Retina (tissue), 1 donor: ENCODE measurements at places on chromosomes 12 and 14.

DNA sequence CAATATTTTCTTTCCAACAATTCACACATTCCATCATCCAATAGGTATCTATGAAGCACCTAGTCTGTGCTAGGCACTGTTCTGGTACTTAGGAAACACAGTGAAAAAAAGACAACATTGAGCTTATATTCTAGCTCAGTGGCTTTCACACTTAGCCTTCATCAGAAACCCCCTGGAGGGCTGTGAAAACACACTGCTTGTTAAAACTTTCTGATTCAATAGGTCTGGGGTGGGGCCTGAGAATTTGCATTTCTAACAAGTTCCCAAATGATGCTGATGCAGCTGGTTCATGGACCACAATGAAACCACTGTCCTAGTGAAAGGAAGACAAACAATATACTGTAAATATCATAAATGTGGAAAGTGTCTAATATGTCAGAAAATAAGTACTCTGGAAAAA lies 5.9 kb downstream of the VTI1B start:
- DNase-seq: no peak

DNA sequence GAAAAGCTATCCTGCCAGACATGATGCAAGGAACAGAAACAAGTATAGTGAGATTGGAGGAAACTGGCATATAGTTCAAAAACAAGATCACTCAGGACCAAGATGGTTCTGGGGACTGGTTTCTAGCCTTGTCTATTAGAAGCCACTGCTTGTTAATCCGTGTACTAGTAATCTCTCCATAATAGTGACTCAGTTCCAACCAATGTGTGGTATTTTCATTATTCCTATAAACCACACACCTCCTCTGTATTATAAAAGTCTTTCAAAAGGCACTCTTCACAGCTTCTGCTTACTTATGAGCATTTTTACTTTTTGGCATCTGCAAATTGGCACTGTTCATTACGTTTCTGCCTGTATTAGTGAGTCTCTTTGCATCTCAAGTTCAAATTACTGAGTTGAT lies 140.3 kb downstream of the SLC6A15 start:
- DNase-seq: no peak

DNA sequence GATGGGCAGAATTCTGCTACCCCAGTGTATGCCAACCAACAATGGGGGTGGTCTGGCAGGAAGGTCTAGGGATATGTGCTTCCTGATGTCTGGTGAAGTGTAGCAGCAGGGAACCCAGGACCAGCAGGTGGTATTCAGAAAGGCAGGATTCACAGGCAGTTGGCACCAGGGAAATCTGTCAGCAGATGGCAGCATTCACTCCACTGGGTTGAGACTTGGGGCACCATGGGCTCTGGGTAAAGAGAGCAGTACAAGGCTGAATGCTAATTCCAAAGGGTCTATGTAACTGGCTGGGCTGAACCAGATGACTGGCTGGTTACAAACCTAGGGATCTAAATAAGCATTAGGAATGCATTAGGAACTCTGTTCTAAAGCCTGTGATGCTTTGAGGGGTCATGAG lies 466.9 kb upstream of the STXBP6 start:
- no peak for DNase-seq

DNA sequence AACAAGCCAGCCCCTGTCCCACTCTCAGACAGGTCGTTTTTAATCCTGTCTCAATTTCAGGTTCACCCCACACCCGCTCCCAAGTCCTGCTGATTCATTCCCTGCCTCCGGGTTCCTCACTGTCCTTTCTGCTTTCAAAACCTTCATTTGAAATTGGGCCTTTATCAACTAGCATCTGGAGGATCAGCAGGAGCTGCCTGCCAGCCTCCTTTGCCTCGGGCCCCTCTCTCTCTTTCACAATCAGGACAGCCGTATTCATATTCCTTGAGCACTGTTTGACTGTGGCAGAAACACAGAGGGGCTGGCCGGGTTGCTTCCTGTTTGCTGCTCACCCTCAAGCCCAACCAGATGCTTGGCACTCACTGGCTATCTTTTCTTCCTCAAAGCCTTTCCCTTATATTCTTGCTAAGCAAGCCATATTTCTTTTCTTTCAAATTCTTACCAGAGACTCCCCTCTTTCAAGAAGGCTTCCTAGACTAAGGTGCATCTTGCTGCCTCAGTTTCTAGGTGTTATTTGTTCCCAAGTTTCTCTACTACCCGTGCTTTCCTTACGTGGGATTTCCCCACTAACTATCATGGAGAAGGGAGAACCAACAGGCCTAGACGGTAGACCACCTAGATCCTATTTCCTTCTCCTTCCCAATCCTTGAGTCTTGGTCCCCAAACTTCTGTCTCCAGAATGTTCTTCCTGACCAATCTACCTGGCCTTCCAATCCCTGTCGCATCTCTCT lies 3.0 kb downstream of the GALNT6 start:
- DNase-seq: no peak

GRCh38 chr14:77707355-77707723 lies 484 bp downstream of the ALKBH1 start:
- DNase-seq: no peak

GRCh38 chr12:51589060-51589459 lies 2.0 kb upstream of the SCN8A start:
- DNase-seq: no peak

DNA sequence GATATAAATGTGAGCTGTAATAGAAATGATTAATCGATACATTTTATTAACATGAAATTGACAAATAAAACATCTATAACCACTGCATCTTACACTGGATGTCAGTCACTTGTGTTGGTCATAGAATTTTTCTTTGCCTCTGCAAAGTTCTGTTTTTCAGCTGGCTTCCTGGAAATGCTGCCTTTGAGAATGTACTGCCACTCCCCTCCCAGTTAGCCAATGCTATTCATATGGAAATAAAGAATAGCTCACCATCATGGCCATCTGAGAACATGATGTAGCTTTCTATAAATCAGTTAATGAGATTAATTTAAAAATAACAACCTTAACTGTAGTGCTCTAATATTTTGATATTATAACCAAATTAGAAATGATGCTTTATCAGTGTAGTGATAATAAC lies 41.1 kb downstream of the SLCO1B1 start:
- DNase-seq: no peak

DNA sequence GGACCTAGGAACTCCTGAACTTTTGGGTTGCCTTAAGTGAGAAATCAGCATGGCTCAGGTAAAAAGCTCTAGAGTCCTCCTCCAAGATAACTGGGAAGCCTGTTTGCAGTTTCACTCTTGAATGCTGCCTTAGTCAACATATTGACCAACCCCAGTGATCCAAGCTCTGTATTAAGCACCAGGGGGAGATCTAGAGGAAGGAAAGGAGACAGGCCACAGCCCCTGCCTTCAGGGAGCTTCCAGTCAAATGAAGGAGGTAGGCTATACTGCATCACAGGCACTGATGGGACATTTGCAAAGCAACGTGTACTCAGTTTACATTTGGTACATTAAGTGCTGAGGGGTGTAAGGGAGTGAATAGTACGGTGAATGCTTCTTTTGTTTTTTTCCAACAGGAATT lies 1.2 kb upstream of the CSAD start:
- DNase-seq: no peak

DNA sequence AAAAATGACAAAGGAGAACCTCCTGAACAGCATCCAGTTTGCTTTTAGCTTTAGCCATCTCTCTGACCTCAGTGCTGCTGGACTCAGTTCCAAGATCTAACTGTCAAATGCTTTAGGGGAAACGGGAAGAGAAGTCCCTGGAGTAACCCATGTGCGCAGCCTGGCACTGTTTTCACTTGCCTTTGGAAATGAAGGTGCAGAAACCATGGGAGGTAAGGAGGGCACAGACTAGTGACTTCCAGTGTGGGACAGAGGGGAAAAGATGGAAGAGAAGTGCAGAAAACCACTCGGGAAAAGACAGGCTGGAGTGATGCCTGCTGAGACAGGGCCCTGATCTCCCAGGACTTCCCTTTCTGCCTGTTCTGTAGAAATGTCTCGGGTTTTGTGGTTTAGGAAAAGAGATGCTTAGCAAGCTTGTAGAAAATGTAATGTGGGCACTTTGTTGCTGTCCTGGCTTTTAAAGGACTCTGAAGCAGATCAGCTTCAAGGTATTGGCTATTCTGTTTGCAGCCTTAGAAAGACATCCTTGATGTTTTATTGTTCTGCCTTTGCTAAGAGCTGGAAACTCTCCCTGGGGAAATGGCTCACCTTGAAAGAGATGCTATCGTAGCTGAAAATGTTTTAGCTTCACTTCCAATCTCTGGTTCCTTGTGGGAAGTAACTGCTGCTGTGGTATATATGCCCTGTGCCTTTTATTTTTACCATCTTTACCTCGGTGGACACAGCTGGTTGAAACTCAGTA lies 124.6 kb upstream of the HIF1A start:
- DNase-seq: no peak

DNA sequence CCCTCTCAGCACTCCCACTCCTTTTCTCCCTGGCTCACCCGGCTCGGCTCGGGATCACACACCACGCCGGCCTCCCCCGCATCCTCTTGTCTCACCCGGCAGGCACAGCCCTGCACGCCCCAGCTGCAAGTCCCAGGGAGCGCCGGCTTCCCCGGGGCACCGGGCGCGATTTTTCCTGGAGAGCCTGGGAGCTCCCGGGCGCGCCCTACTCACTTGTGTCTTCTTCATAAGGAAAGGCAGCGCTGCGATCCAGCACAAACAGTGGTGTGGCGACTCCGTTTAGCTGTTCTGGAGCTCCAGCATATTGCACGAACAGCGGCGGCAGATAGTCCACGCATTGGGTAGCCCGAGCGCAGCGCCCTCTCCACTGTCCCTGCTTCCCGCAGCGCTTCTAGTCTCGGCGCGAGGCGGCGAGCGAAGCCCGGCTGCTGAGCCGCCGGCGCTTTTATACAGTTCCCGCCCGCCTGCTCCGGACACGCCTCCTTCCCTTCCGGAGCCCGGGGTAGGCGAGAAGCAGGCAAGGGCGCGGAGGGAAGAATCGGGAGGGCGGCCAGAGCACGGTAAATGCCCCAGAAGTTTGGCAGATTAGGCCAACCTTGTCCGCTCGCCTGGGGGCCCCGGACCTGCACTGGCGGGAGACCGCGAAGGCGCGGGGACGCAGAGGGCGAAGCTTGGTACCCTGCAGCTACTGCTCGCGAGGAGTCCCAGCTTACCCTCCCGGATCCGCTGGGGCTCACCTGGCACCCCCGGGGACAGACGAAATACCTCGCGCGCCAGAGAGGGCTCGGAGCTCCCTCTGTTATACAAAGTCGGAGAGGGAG lies at the start of gene KITLG:
TSS of gene KITLG (minus strand) at position 421 of the 821 bp plus-strand sequence. CDS start at position 228, 193 bp downstream.
- DNase-seq: peak; percentile 96

DNA sequence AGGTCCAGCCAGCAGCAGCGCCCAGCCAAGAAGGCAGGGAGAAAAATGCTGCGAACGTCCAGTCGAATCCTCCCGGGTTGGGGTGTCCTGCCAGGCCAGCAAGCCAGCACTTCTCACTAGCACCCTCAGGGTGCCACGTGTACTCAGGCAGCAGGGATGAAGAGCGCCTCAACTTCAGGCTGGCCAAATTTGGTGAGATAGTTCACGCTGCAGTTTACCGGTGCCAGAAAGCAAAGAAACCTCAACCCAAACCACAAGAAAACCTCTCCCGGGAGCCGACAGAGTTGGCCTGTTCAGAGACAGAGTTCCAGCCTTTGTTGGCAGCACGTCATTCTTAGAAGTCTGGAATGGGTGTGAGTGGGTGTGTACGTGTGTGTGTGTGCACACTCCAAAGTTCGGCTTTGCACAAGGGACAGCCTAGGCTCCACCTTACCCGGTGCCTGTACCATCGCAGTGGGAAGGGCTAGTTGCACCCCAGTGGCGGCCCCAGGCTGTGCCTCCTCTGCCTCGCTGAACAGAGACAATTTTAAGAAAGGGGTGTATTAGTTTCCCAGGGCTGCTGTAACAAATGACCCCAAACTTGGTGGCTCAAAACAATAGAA lies 42.1 kb downstream of the ELK3 start:
- no peak for DNase-seq

- DNase-seq: peak; percentile 42
These were observed 27.1 kb upstream of the CDK17 start for GRCh38 chr12:96427269-96427729.

GRCh38 chr14:41916313-41916712 lies 309.6 kb downstream of the LRFN5 start:
- DNase-seq: no peak

- no peak for DNase-seq
These were observed 19.3 kb downstream of the RFX4 start for GRCh38 chr12:106602076-106602475.

DNA sequence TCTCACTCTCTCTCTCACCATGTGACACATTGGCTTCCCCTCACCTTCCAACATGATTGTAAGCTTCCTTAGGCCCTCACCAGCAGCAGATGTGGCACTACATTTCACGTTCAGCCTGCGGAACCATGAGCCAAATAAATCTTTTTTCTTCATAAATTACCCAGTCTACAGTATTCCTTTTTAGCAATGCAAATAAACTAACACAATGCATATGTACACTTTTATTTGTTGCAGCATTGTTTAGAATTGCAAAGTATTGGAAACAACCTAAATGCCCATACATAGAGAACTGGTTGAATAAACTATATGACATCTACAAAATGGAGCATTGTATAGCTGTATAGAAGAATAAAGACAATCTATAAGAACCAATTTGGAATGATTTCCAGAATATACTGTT lies 487.6 kb downstream of the FUT8 start:
- DNase-seq: no peak

DNA sequence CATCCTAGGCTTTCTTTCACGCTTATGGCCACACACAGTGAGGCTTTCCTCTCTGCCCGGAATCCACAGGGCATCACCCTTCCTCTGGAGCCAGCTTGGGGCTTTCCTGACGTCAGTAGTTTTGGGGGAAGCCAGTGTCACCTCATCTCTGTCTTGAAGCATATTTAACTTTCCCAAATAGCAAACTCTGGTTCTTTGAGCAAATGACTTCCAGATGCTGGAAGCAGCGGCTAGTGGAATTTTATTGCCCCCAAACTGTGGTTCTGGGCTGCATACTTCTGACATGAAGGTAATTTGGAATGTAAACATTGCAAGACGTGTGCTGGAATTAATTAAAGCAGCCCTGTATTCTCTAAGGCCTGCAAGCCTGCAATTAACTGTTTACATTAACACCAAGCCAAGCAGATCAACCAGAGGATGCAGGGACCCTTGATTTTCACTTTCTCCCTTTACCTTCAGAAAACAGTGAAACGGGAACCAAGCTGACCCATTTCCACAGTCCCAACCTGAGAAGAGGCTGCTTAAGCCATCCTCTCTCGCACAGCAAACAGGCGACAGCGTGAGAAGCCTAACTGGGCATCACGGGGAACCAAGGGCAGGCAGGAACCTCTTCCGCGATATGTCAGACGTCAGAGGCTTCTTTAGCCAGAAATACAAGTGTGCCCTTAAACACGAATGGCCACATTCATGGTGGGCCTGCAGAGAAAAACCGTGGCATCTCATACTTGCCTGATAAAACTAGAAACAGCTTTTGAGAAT lies 258.4 kb downstream of the CACNA1C start:
- no peak for DNase-seq

DNA sequence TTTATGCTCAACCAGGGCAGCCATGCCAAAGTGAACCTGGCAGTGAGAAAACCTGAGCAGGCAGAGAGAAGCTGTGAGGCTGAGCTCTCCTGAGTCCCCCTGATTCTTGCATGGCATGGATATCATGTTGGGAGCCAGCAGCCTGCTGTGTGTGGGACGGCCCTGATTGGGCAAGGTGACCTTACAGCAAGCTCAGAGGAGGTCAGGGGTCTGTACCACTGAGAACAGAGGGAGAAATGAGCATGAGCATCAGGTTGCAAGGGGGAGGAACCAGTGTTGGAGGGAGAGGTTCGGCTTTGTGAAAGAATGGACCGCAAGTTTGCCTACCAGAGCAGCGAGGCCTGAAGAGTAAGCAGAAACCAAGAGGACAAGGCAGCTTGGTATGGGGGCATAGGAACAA lies 59.1 kb upstream of the PTGR2 start:
- DNase-seq: no peak

- peak; percentile 67 for DNase-seq
These were observed 321.0 kb upstream of the RTL1 start for GRCh38 chr14:101224356-101225156.

GRCh38 chr14:79175671-79176070 lies 1005.5 kb downstream of the NRXN3 start:
- DNase-seq: no peak
